Endothelial cell of coronary artery (primary cell): ENCODE measurements at places on chromosomes 16 and 17. TPM values are rescaled to one million over a fixed set of nuclear protein-coding genes. Genes with fewer than 3 reads are reported as not detected.

The DPEP3 gene
- not detected in 2 replicates for total RNA-seq

The CNTNAP4 gene
- total RNA-seq = not detected in 2 replicates

The TSPAN10 gene
- total RNA-seq = 0.18 and 0.19 TPM in 2 replicates

The MT1A gene
- 3.2 and 3.3 TPM in 2 replicates for total RNA-seq

The RNF112 gene
- 0.19 TPM in 1 of 2 replicates, not detected in the other for total RNA-seq

The CD300LB gene
- not detected in 2 replicates for total RNA-seq

The MMP28 gene
- total RNA-seq = 3.8 TPM in 2 replicates

The FOXC2 gene
- 1.3 and 2.4 TPM in 2 replicates for total RNA-seq

The YBX2 gene
- not detected in 2 replicates for total RNA-seq

The DPEP2 gene
- 0.36 TPM in 1 of 2 replicates, not detected in the other for total RNA-seq

The PTGES3L gene
- 0.09 and 0.18 TPM in 2 replicates for total RNA-seq
